ENCODE measurements at places on chromosomes 16 and 17.

DNA sequence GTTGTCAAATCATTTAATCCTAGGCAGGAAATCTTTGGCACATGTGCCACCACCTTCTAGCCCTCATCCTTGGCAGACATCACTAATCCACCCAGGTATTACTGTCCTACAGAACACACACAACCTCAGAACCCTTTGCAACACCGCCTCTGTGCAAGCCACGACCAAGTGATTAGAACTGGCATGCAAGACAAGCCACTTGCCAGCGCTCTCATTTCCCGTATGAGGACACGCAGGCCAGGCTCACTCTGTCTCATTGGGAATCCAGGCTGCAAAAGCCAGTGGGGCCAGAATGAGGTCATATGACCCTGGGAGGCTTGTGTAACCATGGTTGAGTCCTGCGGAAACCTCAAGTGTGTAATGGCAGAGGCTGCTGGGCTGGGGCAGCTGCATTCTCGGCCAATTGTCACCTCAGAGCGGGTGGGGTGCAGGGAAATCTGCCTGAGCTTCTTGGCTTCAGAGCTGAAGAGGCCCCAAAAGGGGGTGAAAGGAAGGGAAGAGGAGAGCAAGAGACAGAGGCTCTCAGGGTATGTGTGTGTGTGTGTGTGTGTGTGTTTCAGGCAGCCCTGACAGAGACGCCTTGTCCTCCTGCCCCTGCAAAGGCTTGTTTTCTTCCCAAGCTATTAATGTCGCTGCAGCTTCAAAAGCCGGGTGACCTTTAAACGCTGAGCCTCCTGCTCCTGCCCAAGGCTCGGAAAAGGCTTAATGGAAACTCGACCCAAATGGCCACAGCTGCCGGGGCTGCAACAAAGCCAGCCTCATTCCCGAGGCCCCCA lies 43.2 kb upstream of the MRPS23 start:
- no peak for DNase-seq

GRCh38 chr16:72673118-72673517 lies 374.8 kb downstream of the ZFHX3 start:
- no peak for DNase-seq

DNA sequence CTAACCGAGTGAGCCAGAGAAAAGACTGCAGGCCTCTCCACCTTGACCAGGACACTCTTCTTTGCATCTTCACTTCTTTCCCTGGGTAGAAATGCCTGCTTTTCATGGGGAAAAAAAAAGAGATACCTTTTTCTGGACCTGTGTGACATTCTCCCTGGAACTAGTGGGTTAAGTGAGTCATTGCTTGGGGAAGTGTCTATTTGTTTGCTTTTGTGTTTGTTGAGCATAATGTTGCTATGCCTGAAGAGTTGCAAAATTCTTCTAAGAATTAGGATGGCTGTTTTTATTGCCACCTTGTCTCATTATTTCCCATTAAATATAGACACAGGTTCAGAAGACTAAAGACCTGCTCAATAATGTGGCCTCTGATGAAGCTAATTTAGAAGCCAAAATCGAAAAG lies 18.8 kb downstream of the CLUAP1 start:
- no peak for DNase-seq

DNA sequence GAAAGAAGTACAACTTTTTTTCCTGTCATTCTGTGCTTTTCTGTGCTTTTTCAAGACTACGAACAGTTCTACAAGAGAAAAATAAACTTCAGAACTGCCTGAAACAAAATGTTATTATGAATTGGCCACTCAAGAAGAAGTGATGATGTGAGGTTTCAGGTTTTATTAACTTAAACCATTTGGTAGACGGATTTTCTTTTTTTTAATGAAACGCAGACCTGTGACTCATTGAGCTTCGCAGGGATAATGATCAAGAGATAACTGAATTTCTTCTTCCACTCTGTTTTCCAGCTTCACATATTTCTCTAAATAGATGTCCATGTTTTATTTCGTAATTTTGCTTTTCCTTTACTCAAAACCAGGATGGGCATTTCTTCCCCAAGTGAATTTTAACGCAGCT lies 32.7 kb downstream of the AIPL1 start:
- DNase-seq = no peak

Data from left renal pelvis (tissue), 4 donors.